ENCODE measurements at places on chromosomes 3 and 15.

DNA sequence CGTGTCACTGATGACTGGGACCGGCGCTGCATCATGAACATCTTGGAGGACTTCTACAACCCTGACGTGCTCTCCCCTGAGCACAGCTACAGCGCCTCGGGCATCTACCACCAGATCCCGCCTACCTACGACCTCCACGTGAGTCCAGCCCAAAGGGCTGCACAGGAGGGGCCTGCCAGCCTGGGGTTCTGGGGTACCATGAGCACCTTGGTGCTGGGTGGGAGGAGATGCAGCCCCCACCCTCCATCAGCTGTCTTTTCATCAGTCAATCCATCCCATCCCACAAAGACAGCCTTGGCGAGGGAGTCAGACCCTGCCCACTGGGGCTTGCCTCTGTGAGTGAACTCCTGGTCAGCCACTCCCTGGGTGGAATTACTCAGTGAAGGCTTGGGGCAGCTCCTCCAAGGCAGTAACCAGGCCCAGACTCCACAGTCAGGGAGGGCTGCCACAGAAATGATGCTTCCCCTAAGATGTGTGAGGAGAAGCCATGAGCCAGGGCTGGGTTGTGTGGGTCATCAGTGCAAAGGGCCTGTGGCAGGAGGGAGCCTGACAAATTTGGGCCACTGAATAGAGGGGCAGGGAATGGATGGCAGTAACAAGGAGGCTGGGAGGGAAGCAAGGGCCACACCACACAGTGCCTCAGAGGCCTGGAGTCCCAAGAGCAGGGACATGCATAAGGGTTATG is 47.9 kb downstream of the SEMA3G start:
- DNase-seq: peak; percentile 46

DNA sequence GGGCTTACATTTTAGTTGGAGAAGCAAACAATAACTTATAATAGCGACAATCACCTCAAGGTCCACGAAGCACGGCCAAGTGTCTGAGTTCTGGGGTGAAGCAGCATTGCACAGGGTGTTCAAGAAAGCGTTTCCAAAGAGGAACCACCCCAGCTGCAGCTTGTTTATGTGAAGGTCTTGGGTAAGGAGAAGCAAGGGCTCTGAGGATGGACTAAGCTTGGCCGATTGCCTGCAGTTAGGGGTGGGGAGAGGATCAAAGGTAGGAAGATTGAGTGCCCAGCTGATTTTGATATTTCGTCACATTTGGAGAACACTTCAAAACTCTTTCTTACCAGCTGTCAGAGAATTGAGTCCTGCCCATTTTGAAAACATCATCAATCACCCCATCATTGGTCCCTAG is 321.6 kb upstream of the DNAJC19 start:
- DNase-seq: no peak

- no peak for DNase-seq
Measured at GRCh38 chr3:170075441-170076091, 37.8 kb downstream of the GPR160 start.

DNA sequence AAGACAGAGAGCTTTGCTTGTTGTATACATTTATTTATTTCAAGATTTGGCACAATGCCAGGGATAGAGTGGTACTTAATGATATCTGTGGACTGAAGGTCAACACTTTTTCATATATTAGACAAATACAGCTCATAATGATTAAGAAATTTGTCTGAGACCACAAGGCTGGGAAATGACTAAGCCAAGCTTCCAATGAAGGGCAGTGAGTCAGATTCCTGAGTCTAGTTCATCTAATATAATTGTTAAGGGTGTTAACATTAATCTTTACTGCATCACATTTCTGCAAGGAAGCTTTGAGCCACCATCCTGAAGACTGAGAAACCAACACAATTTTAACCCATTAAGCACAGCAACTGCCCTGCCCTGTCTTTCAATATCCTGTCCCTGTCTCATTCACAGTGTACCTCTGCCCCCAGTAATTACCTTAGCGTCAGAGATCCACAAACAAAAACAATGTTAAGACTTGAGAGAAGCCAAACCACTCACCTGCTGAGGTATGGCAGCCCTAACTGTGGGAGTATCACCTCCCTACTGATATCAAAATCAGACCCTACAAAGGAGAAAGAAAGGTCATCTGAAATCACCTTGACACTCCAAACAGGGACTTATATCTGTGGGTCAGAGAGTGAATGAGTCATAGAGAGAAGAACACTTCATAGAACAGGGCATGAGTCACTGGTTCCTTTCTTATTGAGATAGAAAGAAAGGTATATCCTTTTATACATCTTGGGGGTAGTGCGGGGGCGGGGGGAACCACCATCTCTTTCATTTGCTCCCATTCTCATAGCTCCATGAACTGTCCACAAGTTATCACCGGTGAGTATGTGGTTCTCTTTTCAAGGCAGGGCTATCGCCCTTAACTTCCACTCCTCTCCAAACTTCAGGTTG is 74.7 kb downstream of the MAGI1 start:
- no peak for DNase-seq

GRCh38 chr3:89186456-89186855 is 79.0 kb downstream of the EPHA3 start:
- no peak for DNase-seq

GRCh38 chr15:84778194-84778593 is 29.8 kb downstream of the ZNF592 start:
- DNase-seq: peak; percentile 12

DNA sequence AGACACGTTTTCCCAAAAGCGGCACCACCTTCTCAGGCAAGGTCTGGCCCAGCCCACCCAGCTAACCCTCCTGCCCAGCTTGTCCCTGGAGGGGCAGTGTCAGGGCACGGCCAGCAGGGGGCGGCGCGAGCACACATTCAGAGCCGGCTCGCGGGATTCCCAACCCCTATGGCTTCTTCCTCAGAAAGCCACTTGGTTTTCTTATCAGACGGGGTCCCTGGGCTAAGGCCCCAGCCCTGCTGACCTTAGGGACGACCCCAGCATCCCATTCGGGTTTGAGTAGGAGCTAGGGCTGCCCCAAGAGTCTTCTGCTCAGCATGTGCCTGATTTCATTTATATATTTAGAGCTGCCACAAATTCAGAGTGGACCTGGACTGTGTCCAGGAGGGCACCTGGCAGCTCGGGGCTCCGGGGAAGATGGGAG is 14.5 kb downstream of the RLBP1 start:
- peak; percentile 86 for DNase-seq

GRCh38 chr3:17820704-17821103 is 78.3 kb upstream of the TBC1D5 start:
- no peak for DNase-seq

GRCh38 chr15:85312486-85312885 is 67.9 kb upstream of the AKAP13 start:
- no peak for DNase-seq

- DNase-seq: no peak
Measured at GRCh38 chr3:172138792-172139507, 99.6 kb downstream of the FNDC3B start.

GRCh38 chr3:145639003-145639606 is 521.9 kb downstream of the PLOD2 start:
- DNase-seq: no peak

- no peak for DNase-seq
Measured at GRCh38 chr3:127089486-127090145, 103.3 kb upstream of the PRR23E start.

DNA sequence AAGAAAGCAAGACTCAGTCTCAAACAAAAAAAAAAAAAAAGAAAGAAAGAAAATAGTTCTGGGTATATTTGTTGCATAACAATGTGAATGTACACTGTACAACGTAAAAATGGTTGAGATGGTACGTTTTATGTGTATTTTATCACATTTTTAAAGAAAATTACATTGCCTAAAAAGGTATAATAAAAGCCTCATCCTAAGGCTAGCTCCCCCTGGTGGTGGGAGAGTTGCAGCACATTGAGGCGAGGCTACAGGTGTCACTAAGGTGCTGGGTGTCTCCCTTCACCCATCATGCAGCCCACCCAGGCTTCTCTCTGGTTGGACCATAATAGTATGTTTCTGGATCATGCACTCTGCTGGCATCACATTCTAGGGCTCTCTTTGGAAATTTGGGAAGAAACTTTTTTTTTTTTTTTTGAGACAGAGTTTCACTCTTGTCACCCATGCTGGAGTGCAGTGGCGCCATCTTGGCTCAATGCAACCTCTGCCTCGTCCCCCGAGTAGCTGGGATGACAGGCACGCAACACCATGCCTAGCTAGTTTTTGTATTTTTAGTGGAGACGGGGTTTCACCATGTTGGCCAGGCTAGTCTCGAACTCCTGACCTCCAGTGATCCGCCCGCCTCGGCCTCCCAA is 12.4 kb upstream of the RAB11A start:
- DNase-seq: peak; percentile 82

DNA sequence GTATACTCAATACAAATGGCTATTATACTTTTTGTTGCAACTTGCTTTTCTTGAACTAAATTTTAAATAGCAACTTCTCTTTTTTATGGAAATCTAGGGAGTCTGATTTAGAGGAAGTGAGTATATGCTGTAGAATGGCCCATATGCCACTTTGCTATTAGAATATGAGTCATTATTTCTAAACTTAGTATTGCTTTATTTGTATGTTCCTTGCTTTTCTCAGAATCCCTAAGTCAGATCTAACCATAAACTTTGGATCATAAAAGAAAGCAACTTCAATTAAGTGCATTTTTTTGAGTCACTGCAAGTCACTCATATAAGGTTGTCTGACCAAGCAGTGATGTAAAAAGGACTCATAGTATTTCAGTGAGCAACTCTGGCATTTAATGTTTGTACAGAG is 17.5 kb upstream of the SPTSSB start:
- no peak for DNase-seq

- DNase-seq: no peak
Measured at GRCh38 chr3:67075295-67075694, 77.2 kb downstream of the KBTBD8 start.

DNA sequence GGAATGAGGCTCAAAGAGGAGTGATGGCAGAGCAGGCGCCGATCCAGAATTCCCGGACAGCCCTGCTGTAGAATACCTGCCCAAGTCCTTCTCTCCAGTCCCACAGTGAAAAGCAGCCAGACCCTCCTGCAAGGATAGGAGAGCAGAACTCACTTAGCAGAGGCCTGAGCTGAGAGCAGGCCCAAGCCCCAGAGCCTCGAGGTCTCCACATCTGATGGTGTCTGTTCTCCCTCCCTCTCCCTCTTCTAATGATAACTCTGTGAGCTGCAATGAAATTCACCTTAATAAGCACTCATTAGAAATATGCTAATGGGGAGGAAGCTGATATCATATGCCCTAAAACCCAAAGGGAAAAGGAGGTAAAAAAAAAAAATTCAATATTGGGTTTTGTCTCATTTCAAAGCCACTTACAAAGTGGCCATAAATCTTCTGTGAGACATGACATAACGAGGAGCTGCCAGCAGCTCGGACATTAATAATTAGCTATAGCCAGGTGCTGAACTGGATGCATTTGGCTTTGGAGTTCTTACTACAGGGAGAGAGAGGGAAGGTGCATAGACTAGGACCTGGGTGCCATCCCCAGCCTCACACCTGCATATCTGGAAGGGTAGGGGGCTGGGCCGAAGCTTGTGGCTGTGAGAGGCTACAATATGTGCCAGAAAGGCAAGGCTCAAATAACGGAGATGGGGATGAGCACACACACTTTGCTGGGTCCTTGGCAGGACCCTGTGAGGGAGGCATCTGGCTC is 108.4 kb downstream of the MEGF11 start:
- DNase-seq: no peak

DNA sequence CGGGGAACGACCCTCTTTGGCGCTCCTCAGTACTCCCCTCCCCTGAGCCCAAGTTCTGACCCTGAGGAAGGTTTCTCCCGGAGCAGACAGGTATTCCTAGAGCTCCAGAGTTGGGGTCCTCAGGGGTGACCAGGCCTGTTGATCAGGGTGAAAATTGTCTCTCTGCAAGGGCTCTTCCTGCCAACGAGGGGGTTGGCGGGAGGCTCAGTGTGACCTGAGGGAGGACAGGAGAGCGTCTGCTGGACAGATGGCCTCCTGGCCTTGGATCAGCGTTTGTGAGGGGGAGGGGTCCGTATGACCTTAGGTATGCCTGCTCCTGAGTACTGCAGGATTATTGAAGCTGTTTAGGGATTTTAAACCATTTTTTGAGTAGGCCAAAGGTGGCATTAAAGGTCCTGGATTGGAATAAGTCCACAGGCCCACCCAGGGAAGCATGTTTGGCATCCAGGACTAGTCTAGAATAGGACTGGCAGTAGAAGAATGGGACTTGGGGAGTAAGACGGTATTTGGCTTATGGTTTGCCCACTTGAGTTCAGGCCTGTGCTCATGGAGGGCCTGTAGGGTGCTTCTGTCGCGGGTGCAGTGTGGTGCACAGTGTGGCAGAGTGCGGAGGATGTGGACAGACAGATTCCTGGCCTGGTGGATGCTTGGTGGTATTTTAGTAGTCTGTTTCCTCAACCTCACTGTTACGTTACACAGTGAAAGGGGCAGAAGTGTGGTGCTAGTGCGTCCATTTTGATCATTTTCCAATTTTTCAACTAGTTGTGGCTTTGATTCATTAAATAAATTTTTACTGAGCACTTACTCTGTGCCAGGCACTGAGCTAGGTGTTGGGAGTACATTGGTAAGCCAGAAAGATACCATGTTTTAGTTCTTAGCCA is 959 bp downstream of the ZNF592 start:
- peak; percentile 70 for DNase-seq

- DNase-seq: no peak
Measured at GRCh38 chr3:175749981-175750380, 890.8 kb downstream of the NAALADL2 start.

DNA sequence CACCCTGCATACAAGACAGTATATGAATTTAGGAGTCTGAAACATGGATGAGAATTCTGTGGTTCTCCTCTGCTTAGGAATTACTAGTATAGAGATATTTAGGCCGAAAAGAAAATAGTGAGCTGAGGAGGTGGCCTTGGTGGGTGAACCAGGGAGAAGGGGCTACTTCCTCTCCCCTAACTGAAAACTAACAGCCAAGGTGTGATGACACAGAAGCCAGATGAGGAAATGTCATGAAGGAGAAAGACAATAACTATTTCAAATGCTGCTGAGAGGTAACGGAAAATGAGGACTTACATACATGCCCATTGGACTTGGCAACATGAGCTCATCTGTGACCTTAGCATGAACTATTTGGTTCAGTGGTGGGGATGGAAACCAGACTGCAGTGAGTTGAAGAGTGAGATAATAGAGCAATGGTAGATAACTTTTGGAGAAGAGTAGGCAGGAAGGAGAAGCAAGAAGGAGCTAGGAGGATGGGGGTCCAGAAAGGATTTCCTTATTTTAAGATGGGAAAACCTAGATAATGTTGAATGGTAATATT is 114.4 kb upstream of the TSPAN3 start:
- no peak for DNase-seq

GRCh38 chr15:69415381-69415780 is 1.2 kb downstream of the KIF23 start:
- DNase-seq: no peak

GRCh38 chr15:62975515-62975914 is 67.0 kb upstream of the TPM1 start:
- no peak for DNase-seq

GRCh38 chr3:8579096-8579495 is 65.5 kb downstream of the SSUH2 start:
- DNase-seq: no peak

GRCh38 chr15:42157981-42158765 is 1.7 kb upstream of the PLA2G4F start:
- DNase-seq: no peak

Measured in upper lobe of right lung (tissue), 1 donor.